T-helper 2 cell (primary cell): ENCODE measurements at places on chromosomes 7 and 10.

- no peak for DNase-seq
Observed at GRCh38 chr7:50648570-50649169, 83.5 kb upstream of the DDC start.

DNA sequence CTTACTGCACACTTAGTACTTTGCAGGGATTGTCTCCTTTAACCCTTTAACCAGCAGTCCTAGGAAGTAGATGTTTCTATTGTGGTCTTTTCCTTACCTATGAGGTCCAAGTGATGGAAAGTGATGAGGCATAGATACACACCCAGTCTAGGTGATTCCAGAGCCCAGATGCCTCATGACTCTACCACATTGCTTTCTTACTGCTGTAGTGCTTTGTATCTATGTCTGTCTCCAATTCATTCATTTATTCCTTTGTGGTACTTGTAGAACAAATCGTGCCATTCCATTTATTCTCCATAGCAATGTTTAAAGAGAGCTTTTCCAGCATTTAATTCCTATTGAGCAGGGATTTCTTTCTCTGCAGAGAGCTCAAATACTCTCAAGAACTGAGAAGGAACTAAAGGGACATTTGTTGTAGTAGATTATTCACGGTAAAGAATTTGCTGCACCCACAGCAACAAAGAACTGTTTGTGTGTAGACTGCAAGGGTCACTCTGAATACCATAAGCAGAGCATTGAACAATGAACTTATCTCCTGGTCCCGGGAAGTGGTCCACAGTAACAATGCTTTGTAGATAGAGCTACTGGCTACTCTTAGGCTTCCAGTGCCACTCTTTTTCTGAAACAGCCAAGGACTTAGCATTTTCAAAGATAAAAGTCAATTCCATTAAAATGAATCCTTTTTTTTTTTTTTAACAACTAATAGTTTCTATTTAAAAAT is 337.0 kb downstream of the PTEN start:
- DNase-seq: no peak

GRCh38 chr7:50658696-50659095 is 93.5 kb upstream of the DDC start:
- no peak for DNase-seq

DNA sequence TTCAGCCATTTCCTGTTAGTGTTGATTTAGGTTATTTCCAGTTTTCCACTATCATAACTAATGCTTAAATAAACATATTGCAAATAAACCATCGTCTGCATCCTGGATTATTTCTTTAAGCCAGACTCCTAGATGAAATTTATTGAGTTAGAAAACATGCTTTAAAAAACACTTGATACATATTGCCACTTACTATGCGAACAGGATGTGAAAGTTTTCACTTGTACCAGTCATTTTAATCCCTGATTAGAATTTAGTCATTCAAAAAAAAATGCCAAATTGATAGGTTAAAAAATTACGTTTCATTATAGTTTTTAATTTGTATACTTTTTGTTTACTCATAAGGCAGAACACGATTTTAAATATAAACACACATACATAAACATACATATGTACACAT is 309.6 kb downstream of the RNLS start:
- no peak for DNase-seq

DNA sequence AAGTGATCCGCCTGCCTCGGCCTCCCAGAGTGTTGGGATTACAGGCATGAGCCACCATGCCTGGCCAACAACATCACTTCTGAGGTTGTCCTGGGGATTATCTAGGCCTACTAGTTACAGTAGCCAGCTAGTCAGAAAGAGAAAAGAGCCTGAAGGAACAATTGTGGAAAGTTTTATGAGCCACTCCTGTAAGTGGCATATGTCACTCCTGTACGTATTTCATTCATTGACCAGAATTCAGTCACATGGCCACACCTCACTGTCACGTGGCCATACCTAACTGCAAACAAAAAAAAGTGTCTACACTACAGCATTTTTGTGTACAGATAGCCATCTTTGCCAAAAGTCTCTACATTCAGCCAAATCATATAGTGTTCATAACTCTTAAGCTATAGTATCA is 85.7 kb downstream of the ANKIB1 start:
- no peak for DNase-seq

- no peak for DNase-seq
Observed at GRCh38 chr10:44383749-44384600, 922 bp downstream of the CXCL12 start.

GRCh38 chr10:70786799-70787415 is 1.7 kb upstream of the TBATA start:
- no peak for DNase-seq

DNA sequence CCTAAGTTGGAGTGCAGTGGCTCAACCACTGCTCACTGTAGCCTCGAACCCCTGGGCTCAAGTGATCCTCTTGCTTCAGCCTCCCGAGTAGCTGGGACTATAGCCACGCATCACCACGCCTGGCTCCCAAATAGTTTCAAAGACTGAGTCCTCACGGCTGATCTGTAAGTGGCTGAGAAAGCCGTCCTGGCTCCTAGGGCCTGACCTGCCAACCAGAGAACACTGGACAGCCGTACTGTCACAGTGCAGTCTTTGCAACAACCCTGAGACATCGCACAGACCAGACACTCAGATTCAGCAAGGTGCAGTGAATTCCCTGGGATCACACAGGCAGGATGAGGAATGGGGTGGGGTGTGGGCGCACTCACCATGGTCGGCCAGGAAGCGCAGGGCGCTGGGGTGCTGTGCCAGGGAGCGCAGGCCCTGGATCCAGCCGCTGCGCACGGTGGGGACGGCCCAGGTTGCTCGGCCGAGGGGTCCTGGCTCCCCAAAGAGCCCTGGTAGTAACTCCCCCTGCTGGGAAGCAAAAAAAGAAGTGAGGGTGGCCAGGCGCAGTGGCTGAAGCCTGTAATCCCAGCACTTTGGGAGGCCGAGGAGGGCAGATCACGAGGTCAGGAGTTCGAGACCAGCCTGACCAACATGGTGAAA is 10.7 kb downstream of the BRAT1 start:
- DNase-seq: no peak

DNA sequence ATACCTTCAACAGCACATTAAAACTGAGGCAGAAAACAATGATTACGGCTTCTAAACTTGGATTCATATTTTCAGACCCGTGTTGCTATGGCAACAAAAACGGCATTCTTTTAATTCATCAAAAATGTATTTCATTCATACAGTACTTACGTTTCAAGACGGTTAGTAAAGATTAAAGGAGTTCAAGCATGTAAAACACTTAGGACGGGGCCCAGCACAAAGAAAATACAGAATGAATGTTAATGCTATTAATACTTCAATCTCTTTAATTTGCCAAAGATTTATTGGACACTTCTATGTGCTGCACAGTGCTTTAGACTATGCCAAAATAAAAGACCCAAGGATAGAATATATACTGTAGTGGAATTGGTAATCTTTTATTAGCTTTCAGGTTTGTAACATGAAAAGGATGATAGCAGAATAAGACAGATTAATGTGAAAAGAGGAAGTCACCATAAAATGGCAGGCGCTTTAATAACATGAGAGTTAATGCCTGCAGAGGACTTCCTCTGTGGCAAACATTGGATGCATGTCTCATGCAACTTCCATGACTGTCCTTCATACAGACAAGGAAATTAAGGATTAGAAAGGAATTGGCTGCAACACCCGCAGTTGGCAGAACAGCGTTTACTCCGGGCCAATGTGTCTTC is 201.6 kb upstream of the KLF6 start:
- no peak for DNase-seq

- no peak for DNase-seq
Observed at GRCh38 chr7:44976746-44977196, 2.0 kb downstream of the MYO1G start.

DNA sequence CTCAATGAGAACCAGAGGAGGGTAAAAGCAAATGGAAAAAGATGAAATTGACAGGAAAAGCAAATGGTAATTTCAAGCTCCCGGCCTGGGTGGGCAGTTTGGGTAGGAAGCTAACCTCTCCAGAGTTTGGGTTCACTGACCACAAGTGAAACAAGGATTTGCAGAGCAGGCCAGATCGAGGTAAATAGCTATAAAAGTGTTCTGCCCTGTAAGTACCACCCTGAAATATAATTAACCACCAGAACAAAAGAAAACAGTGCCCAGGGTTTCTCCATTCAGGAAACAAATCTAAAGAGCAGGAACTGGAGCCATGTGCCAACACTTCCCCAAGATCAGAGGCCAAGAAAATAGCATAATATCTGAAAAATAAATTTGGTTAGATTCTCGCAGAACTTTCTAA is 276.7 kb upstream of the MEOX2 start:
- DNase-seq: no peak

DNA sequence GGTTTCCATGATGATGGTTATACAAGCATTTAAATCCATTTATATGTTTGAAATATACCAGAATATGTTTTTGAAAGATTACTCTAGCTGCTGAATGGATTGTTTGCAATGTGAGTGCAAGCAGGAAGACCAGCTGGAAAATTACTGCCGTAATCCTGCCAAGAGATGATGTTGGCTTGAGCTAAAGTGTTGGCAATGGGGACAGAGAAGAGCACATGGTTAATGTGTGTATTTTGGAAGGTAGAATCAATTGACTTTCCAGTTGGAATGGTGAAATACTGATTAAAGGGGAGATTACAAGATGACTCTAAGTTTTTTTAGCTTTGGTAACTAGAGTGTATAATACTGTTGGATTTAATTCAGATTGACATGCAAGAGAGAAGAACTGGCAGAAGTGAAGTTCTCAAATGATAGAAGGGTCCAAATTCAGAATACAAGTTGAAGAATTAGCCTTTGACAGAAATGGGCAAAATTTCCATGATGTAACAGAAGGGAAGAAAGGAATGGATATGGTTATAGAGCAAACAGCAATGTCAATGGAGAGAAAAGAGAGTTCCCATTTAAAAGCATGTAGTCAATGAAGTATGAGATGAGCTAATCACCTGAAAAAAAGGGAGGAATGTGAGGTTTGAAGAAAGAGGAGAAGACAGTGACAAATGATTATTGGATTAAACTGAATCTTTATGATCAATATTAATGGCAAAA is 422.0 kb downstream of the CDC14C start:
- no peak for DNase-seq

- no peak for DNase-seq
Observed at GRCh38 chr7:17952387-17952786, 12.1 kb upstream of the SNX13 start.

DNA sequence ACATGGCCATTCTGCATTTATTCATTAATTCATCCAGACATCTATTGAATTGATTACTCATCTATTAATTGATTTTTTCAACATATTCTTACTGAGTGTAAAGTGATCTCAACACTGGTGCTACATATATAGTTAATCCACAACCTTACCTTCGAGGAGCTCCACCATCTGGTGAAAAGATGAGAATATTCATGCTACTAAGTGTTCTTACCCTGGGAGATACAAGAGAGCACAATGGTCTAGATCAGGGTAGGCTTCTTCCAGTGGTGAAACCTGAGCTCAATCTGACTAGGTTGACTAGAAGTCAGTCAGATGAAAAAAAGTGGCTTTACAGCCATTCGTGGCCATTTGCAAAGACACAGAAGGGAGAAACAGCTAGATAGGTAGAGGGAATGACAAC is 507.4 kb downstream of the ANKRD7 start:
- no peak for DNase-seq

- DNase-seq: no peak
Observed at GRCh38 chr7:135763261-135763660, 14.6 kb upstream of the FAM180A start.

DNA sequence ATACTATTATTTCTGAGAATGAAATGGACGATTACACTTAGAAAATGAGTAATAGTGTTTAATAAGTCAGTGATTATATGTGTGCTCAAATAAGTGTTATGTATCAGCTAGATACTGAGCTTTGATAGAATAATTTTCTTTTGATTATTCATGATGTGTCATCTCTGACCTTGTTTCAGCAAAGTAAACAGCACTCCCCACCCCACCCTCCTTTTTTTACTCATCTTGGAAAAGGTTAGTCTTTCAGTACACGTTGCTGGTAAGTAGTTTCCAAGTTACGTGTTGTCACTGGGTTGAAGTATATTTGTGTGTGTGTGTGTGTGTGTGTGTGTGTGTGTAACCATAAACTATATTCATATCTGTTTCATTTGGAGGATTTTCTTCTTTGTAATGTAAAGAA is 84.1 kb downstream of the GNAI1 start:
- no peak for DNase-seq

DNA sequence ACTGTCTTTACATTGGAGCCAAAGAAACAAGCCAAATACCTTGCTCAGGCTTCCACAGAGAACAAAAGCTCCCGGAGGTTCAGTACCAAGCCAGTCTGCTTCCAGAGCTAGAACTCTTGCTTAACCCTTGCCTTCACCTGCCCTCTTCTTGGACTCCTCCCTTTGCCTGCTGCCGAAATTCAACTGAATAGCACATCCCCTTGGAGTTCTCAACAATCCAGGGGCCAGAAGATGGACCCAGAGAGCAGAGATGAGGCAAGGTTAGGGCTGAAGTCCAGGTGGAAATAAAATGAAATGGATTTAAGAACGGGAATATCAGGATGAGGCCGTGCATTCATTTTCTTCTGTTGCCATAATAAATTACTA is 876 bp upstream of the PIK3AP1 start:
- DNase-seq: no peak

DNA sequence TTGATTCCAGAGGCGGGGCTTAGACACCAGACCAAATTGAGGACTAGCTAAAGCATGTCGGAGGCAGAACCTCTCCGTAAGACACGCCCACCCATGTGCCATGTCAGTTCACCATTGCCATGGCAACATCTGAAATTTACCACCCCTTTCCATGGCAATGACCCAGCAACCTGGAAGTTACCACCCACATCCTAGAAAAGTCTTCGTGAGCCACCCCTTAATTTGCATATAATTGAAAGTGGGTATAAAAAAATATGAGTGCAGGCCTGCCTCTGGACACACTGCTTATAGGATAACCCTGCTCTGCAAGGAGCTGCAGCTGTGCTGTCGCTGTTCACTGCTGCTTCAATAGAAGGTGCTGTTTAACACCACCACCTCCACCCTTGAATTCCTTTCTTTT is 28.0 kb downstream of the TMEM270 start:
- no peak for DNase-seq

GRCh38 chr7:47677664-47678063 is 95.8 kb upstream of the TNS3 start:
- DNase-seq: no peak

GRCh38 chr7:20558963-20559716 is 56.3 kb upstream of the ABCB5 start:
- no peak for DNase-seq

DNA sequence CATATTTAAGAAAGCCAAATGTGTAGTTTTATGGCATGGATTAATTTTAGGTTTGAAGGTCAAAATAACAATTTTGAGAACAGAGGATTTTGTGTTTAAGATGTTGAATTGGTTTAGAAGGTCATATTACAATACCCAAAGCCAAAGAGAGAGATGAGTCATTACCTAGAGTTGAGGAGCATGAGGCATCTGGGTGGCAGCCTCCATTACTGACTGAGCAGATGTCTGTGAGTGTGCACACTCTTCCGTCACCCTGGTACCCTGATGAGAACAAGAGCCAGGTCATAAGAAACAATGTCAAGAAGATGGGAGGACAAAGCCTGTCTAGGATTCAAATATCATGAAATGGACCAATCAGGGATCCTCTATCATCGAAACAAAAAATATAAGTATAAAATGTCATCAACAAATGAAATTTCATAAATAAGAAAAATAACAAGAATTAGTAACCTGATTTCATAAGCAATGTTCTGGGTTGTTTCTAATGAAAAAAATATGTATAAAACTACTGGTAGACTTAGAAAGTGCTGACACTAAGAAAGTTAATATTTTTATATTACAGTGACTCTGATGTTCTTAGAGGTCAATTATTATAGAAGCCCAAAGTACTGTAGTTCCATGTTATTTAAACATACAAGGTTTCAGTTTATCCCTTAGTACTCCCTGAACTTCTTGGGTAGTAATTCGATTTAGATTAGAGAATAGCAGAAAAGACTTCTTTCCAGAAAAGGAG is 20.0 kb downstream of the CUBN start:
- no peak for DNase-seq
